ENCODE measurements at places on chromosomes 2 and 18. TPM values are rescaled to one million over a fixed set of nuclear protein-coding genes. Genes with fewer than 3 reads are reported as not detected.

DNA sequence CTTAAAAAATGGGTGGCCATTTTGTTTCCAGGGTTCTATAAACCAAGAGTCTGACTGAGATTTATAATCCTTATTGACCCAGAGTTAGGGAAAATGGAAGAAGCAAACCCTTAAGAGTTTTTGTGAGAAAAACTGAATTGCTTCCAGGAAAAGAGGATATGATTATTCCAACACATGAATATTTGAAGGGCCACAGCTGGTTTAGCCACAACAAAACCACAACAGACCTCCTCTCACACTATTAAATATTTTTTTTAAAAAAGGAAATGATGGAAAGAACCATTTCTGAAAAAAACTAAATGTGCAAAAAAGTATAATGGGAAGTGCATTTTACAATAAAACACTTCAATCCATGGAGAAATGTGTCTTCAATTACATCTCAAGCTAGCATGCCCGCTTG lies 182.7 kb downstream of the ETAA1 start:
- peak; percentile 52 for DNase-seq

GRCh38 chr2:167833294-167833693 lies 414.1 kb downstream of the STK39 start:
- no peak for DNase-seq

Gene TMEM178A
- total RNA-seq = 2.0 TPM

DNA sequence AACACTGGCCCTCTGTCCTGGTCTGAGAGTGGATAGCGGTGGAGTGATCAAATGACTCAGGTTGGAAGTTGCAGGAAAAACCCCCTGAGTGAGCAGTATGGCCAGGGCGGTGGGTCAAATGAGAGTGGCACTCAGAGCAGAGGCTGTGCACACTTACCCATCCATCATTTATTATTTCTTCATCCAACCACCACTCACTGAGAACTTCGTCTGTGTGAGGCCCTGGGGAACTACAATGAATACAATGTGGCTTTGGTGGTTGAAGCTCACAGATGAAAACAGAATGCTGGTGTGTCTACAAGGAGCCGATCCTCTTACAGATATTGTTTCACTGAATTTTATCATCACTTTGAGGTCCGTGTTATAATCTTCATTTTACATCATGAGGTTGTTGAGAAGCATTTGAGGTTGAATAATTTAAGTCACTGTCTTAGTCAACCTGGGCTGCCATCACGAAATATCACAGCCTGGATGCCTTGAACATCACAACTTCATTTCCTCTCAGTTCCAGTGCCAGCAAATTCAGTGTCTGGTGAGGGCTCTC lies 73.4 kb upstream of the ID2 start:
- DNase-seq = peak; percentile 65

DNA sequence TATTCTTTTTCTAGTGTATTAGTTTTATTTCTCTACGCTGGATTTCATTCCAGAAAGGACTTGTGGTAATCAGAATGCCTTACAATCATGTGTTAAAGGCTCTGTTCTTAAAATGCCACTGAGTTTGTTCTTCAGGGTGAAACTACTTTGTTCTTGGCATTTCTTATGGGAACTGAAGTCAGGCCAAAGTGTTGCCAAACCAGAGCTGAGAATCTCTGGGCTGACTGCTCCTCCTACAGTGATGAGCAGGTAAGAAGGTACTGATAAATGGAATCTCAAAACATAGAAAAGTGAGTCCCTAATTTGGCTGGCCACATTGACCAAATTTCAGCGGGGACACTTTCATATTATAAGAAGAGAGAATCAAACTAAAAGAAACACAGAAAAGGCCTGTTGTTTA lies 55.1 kb upstream of the ZNF397 start:
- no peak for DNase-seq

DNA sequence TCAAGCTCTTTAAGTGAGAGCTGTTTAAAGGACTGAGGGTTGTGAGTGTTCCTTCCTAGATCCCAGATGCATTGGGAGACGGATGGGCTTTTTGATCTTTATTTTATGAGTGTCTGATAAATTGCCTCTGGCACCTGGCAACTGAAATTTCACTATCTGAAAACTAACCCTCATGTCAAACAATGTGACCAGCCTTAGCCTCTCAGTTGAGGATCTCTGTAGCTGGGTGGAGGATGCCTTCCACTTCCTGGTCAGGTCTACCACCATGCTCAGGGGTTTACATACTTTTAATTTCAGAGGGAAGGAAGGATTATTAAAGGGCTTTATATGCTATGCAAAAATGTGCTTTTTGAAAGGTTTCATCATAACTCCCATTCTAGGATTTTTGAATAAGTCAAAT lies 70.5 kb upstream of the NT5C1B start:
- no peak for DNase-seq

GRCh38 chr2:145638675-145639074 lies 1118.8 kb upstream of the ZEB2 start:
- DNase-seq = no peak

Gene PLEKHH2
- total RNA-seq = 0.24 TPM

GRCh38 chr2:62826141-62826540 lies 120.6 kb downstream of the EHBP1 start:
- DNase-seq = no peak

DNA sequence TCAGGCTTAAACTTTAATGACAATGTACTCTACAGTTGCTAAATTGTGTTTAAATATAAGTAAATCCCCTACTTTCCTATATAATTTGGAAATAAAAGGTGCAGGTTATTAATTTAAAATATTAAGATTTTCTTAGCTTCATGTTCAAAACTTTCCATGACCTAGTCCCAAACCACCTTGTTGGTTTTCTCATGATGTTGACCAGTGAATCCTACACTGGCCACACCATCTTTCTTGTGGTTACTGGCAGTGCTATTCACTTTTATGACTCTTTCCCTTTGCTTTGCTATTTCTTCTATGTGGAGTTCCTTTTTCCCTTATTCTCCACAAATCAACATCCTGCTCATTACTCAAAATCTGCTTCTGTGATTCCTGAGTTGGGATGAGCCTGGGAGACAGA lies 138.6 kb upstream of the NDUFV2 start:
- peak; percentile 28 for DNase-seq

Gene RNF152
- total RNA-seq = 2.9 TPM

DNA sequence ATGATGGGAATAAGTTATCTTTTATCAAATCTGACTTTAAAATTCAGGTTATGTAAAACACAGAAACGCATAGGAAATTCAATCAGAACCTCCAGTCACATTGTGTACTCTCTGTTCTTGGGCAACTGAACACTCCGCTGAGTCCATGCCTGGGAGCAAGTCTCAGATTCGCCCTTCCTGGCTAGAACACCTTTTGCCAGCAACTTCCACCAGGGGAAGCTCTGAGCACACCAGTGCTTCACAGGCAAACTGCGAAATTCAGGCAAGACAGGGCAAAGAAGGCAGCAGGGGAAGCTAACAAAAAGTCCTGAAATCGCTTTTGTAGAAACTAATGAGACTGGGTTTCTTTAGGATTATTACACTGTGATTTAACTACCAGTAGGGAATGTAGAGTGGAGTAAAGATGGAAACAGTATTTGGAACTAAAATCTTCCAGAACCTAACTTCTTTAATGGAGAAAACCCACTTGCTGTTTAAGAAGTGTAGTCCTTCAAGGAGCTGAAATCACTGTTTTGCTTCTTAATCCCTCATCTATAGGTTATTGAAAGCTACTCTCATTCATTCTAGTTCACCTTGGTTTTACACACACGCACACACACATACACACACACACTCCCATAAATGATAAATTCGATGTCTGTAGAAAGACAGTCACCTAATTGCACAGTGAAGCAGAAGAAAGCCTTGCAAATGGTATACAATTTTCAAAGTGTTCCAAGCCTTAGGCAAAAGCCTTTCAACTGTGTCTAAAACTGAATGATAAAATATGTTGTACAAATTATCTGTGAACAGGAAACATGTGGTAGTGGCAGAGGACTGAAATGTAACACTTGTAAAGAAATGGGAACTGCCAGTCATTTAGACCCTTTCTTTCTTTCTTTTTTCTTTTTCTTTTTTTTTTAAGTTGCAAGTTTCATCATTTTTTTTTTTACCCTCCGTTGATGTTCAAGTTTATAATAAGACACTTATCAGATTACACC lies 214.5 kb downstream of the TMEM182 start:
- peak; percentile 2 for DNase-seq

DNA sequence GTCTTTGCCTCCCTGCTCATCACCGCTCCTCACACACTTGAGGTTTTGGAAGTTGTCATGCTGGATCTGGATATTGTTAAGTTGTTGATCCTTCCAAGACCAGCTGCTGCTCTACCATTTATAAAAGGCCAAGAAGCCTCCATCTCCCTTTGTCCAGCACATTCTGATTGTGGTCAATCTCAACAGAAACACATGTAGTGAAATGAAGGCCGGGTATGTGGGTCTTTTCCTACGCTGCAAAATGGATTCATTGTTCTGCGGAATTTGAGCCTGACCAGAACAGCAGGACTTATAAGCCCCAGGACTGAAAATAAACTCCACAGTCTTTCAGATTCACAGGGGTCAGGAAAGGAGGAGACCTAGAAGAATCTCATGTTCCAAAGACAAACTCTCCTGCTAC lies 238.4 kb downstream of the CMPK2 start:
- peak; percentile 7 for DNase-seq

Gene CAPG
- total RNA-seq = 53.7 TPM

DNA sequence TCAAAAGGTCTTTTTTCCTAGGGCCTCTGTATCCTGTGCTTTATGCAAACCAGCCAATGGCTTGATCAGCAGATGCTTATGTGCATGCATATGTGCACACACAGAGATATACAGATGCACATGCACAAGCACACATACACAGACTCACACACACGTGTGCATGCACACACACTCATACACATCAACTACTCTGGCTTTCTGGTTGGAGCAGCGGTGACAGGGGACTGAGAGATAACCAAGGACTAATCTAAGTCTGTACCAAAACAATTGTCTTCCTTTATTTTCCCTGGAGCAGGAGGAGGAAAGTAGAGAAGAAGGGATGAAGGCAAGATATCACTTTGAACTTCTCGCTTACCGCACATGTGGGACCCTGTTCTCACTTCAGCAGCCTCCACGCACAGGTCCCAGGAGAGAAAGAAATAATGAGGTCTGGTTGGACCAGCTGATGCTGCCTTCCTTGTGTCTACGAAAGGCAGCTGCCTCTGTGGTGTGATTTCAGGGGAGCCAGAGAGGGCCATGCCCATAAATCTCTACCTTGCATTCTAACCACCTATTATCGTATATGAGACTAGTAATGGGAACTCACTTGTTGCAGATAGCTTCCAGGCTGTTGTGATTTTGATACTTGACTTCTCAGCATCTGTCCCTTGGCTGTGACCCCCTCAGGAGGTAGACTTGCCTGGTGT lies 338.0 kb downstream of the EN1 start:
- DNase-seq = no peak

Gene FSIP2
- total RNA-seq = under 0.01 TPM

Gene SERTAD2
- total RNA-seq = 24.9 TPM

Gene RNF103
- 32.9 TPM for total RNA-seq

GRCh38 chr2:178074123-178075005 lies 1.8 kb upstream of the PDE11A start:
- DNase-seq = no peak

Gene ANKRD36B
- total RNA-seq = 15.6 TPM

DNA sequence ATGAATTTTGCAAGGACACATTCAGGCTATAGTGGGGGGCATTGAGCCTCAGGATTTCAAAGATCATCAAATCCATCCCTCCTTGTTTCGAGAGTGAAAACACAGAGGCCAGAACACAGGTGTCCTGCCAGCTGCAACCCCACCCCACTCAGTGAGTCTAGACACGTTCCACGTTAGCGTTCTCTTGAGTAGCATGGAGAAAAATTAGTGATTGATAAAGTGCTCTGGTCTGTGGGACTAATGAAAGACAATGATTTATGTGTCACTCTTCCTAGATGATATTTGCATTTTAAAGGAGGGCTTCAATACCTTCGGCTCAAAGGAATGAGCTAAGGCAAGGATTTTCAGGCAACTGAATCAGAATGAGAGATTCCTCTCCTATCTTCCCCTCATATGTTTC lies 43.8 kb downstream of the SLC4A3 start:
- DNase-seq = no peak

- no peak for DNase-seq
Observed at GRCh38 chr18:21383031-21383430, 141.0 kb downstream of the GREB1L start.

Gene KIF1A
- 0.05 TPM for total RNA-seq

- DNase-seq = no peak
Observed at GRCh38 chr18:23415515-23415914, 37.6 kb upstream of the RIOK3 start.

DNA sequence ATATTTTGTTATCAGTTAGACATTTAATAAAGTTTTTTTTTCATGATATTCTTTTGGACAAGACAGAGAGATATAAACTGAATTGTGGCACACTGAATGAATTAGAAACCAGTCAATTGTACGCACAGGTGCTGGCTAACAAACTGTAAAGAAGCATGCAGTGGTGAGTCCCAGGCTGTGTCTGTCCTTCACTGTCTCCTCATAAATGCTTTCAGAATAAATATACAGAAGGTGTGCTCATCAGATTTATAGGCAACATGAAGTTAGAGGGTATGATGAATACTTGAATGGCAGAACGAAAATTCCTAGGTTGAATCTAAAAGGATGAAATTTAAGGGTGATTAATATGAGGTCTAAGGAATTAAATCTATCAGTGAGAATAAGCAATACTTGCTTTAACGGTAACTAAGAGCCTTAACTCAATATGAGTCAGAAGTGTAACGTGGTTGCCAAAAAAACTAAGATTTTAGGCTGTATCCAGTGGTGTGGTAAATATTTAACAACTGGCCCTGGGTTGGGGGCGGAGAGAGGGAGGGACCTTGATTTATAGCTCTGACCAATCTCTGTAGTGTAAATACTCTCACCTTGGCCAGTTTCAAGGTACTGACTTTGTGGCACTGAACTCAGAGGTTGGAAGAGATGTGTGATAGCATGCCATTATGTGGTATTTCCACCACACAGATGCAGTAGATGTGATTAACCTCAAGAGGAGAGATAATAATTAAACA lies 41.9 kb upstream of the AAK1 start:
- no peak for DNase-seq

DNA sequence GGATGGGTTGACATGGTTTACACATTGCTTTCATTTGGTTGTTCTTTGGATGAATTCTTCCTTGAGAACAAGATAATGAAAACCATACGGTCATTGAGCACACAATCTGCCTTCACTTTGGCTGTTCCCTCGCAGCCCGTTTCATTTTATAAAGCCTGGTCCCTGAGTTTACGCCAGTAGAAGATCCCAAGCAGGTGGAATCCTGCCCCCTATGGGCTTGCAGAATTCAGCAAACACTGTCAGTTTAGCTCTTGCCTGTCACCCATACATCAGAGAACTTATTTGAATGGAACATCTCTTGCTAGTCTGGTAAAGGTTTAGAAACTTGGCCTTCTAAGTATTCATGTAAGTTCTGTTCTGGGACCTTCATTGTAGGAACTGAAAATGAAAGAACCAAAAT lies 666.4 kb upstream of the ZEB2 start:
- no peak for DNase-seq

DNA sequence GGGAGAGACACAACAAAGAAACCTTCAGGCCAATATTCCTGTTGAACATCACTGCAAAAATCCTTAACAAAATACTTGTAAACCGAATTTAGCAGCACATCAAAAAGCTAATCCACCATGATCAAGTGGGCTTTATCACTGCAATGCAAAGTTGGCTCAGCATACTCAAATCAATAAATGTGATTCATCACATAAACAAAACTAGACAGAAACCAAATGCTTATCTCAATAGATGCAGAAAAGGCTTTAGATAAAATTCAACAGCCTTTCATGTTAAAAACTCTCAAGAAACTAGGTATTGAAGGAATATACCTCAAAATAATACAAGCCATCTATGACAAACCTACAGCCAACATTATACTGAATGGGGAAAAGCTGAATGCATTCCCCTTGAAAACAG lies 20.6 kb downstream of the GTF2A1L start:
- no peak for DNase-seq

Gene CRYBA2
- total RNA-seq = not detected

- DNase-seq = no peak
Observed at GRCh38 chr2:21393173-21393572, 269.4 kb downstream of the TDRD15 start.
